Stimulated activated CD8-positive, alpha-beta memory T cell treated with anti-CD3 and anti-CD28 coated beads, Interleukin-15, amount 100 ng/mL, for 48 hours (primary cell): ENCODE measurements at places on chromosomes 2 and 18.

DNA sequence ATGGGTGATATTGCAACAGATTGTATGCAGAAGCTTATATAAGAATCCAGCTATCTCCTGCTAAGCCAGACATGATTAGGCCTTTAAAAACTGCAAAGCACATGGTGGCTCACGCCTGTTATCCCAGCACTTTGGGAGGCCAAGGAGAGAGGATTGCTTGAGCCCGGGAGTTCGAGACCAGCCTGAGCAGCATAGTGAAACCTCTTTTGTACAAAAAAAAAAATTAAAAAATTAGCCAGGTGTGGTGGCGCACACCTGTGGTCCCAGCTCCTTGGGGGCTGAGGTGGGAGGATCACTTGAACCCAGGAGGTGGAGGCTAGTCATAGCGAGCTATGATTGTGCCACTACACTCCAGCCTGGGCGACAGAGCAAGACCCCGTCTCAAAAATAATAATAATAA lies 204.6 kb downstream of the TNS1 start:
- DNase-seq = no peak

- DNase-seq = no peak
Measured at GRCh38 chr2:198706476-198707082, 751.2 kb downstream of the SATB2 start.

- no peak for DNase-seq
Measured at GRCh38 chr2:233143700-233144331, 83.7 kb downstream of the INPP5D start.

- no peak for DNase-seq
Measured at GRCh38 chr2:661360-661635, 15.9 kb downstream of the TMEM18 start.

DNA sequence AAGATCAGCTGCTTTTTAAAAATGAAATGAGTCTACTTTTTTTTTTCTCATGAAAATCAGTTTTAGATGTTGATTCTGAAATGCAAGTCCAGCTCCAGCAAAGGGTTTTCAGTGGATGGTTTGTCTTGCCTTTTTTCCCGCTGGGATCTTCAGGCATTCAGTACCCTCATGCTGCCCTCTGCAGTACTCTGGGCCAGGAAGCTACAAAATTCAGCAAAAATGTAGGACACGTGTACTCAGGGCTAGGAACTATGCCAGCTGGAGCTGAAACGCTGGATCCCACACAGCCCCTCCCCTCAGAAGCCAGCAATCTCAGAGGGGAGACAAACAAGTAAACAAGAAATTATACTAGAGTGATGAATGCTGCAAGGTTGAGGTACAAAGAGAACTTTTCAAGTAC lies 97.3 kb downstream of the MMADHC start:
- DNase-seq = no peak

DNA sequence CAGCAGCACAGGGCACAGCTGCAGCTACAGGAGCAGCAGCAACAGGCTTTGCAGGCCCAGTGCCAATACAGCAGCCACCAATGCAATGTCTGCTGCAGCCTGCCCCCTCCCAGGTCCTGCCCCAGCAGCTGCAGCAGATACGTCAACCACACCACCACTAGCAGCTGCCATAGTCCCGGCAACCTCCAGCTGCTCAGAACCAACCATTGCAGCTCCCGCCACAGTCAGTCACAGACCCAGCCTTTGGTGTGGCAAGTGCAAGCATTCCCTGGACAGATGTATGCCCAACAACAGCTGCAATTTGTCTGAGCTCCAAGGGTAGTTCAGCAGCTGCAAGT lies 53.3 kb upstream of the TUBA3E start:
- DNase-seq = no peak

- DNase-seq = no peak
Measured at GRCh38 chr2:111945444-111946293, 47.3 kb downstream of the MERTK start.
